ENCODE measurements at places on chromosomes 12 and 14. TPM values are rescaled to one million over a fixed set of nuclear protein-coding genes. Genes with fewer than 3 reads are reported as not detected.

Gene CLEC4E
- total RNA-seq: not detected

- peak; percentile 87 for DNase-seq
These were observed 656 bp downstream of the RAB21 start for GRCh38 chr12:71755146-71755892.

DNA sequence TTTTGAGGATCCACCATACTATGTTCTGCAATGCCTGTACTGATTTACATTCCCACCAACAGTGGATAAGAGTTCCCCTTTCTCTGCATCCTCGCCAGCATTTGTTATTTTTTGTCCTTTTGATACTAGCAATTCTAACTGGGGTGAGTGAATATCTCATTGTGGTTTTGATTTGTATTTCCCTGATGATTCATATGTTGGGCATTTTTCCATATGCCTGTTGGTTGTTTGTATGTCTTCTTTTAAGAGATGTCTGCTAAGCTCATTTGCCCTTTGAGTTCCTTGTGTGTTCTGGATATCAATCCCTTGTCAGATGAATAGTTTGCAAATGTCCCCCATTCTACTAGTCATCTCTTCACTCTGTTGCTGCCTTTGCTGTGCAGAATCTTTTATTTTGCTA is 49.0 kb upstream of the MSRB3 start:
- no peak for DNase-seq

Gene CISTR
- total RNA-seq: not detected

DNA sequence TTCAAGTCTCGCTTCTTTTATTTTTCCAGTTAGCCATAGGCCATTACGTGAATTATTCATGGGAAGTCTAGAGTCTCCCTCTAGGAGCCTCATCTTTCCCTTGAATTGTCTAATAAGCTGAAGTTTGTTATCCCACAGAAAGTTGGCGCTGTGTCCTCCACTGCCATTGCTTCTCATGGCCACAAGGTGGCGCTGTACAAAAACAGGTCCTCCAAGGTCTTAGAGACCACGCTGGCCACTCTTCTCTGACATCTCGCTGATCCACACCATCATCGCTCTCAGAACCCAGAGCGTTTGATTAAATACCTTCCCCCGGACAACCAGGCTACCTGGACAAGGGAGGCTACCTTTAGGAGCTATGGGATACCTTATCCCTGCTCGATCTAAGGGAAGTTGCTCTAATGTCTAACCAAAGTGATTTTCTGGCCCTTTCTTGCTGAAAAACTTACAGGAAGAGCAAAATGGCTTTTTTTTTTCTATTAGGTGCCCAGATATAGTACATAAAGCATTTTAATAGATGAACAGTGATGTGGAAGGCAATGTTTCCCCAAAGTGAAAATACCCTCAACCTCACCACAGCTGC is 110.0 kb downstream of the CCDC60 start:
- no peak for DNase-seq

DNA sequence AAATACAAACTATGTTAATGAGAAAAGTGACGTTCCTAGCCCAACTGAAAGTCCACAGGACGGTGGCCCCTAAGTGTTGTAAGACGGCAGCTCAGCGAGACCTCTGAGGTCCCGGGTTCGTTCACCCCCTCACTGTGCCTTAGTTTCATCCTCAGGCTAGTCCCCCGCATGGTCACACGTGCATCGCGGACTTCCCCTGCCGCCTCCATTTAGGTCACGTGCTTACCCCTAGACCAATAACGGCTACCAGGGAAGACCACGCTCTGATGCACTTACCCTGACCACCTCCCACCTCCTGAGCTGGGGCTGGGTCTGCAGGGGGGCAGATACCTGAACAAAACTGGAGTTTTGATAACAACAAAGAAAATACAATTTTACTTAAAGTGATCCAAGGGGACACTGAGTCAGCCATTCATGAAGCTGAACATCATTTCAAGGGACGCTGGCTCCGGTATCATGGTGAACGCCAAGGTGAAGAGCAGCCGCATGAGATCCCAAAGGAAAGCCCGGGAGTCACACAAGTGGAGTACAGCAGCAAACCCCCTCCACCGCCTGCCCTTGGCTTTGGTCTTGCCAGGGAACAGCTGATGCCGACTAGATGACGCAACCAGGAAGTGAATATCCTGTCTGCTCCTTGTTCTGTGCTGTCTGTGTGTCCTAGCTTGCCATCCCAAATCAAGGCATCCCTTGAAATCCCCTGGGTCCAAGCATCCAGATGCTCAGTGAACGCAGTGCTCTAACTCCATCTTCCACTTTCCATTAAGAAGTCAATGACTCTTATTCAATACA is 274.1 kb downstream of the PCNX1 start:
- DNase-seq: no peak

DNA sequence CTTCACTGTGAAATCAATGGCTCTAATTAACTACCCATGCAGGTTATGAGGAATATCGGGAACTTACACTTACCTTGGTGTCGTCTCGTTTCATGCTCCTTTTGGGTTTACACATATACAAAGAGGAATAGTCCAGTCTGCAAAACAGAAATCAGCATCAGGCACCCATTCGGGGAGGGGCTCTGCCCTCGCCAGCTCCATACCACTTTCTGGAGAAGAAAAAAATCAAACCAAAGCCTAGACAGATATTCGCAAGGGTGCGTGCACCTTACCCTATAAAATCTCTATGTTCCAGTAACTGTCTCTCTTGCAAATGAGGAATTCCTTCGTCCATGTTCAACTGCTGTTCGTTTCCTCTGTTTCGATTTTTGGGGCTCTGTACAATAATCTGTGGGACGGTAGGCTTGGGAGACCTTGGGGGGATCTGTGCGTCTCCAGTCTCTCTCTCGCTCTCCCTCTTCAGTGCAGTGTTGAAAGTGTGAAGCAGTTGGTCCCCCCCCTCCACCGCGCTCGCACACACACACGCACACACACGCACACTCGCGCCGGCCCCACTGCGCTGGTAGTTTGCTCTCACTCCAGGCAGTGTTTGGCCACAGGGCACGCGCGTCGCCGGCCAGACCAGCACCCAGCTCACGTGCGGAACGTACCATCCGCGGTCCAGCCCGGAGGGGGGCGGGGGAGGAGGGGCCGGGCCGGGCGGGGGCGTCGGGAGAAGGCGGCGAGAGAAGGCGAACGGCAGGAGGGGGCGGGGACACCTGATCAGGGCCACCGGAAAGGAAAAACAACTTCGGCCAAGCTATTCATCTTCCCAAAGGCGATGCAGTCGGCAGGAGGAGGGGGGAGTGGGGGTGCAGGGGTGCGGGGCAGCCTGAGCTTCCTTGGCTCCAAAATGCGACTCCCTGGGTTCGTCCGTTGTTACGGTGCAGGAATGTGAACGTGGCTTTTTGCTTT is at the start of gene BHLHE41:
BHLHE41 (minus strand) TSS at position 592 of the 954 bp plus-strand sequence; CDS start at position 334, 258 bp downstream.
- no peak for DNase-seq
